ENCODE measurements at places on chromosomes 16 and 17.

- DNase-seq = no peak
These were observed at the start of gene CHD3 for GRCh38 chr17:7888184-7888920. CHD3 (plus strand) TSS chr17:7888789; CDS start chr17:7889001, 212 bp downstream.

DNA sequence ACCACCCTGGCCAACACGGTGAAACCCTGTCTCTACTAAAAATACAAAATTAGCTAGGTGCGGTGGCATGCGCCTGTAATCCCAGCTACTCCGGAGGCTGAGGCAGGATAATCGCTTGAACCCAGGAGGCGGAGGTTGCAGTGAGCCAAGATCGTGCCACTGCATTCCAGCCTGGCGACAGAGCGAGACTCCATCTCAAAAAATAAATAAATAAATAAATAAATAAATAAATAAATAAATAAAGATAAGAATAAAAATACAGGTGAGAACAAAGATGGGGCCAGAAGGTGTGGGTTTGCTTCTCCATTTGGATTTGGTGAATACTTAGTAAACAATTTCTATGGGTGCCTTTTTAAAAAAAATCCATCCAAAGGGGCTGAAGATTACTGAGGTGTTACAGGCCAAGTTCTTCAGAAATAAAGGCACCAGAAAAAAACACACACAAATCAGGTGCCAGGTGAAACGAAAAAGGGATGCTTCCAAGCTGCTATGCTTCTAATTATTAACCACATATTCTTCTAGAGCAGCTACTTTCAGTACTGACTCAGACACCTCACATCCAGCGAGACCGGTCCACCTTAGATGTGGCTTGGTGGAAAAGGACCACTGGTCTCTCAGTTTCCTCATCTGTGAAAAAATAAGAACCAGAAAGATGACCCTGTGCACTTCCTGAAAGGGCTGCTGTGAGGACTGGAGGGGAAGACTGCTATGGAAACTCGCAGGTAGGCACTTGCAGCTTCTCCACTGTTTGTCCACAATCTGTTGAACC is 9.2 kb downstream of the GLYR1 start:
- no peak for DNase-seq

DNA sequence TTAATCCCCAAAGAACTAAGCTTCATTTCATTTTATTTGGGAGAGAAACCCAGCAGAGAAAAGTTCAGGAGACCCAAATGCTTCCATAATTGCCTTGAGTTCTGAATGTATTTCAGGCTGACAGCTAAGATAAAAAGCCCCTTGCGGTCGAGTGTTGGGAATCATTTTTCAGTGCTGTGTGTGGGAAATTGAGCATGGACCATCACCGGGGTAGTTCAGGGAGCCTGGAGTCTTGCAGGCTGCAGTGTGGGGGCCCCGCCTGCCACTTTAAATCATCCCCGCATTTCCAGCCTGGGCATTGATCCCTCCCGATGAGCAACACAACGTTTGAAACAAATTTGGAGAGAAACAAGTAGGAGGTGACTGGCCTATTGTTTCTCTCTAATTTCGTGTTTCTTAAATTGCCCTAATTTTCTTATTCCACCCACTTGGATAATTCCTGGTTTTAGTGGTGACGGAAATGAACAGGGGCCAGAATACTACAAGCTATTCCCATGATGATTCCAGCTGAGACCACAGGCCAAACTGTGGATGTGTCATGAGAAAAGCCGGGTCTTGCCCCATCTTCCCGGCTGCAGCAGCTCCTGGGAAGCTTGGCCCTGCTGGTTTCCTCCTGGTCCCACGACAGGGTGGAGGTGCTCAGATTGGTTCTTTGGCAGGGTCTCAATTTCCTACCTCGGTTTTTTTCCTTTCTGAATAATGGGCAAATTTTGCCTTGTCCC is 75.1 kb downstream of the FOXL1 start:
- DNase-seq = no peak

DNA sequence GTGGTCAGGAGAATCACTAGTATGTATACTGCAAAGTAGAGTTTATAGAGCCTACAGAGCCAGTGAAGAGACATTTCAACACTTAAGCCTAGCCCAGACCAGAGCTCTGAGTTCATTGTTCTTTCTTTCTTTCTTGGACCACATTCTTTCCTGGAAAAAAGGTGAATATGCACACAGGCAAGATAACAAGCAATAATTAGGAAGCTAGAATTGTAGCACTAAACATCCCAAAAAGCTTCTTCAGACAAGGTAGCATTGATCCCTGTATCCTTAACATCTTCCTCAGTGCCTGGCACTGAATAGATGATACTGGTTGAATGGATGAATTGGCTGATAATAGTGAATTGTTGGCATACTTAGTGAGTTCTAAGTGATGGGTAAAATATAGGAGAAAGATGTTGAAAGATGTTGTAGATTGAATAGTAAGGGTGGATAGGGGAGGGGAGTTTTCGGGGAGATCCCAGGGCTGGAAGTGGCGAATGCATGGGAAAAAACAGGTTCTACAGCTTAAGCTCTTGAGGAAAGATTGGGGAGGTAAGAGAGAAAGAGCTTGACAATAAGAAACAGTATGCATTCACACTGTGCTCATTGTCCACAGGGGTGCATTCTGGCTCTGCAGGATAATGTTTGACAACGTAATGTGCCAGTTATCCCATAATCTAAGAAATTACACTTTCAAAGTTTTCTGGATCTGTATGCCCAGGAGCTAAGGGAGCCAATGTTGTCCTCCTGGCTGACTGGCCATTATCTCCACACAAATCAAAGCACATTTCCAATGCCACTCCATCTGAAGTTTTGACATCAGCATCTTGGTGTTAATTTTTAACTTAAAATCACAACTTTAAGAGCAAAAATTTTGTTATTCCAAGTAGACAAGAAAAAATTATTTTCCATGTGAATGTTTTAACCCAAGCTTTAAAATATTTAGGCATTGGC is 35.6 kb downstream of the TUBD1 start:
- no peak for DNase-seq

DNA sequence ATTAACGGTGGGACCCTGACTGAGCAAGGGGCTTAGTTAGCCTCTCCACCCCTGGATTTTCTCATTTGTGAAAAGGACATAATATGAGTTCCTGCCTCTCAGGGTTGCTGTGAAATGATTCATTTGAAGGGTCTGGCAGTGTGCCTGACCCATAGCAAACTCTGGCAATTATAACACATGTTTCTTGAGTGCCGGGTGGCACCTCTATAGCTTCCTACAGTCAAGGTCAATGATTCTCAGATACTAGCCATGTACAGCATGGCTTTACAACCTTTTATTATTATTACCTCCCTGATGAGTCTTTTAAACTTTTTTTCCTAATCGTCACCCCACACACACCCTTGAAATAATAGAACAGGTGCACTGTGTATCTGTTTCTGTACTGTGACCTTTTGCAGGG is 42.1 kb downstream of the TMEM114 start:
- DNase-seq = no peak

GRCh38 chr16:46914556-46915201 is 30.5 kb downstream of the GPT2 start:
- DNase-seq = no peak

GRCh38 chr16:45454-45853 is 8.0 kb downstream of the POLR3K start:
- no peak for DNase-seq

Data from HFFc6 (cell line).